ENCODE measurements at places on chromosomes 4 and X. TPM values are rescaled to one million over a fixed set of nuclear protein-coding genes. Genes with fewer than 3 reads are reported as not detected.

The SYTL4 gene
- total RNA-seq, result 3.0 TPM

The TLR2 gene
- total RNA-seq, result 0.32 TPM

The TNMD gene
- total RNA-seq, result not detected

The UGT2B11 gene
- total RNA-seq, result not detected

The ADRA2C gene
- total RNA-seq, result 0.65 TPM

The GIMD1 gene
- not detected for total RNA-seq

The HERC5 gene
- 1.3 TPM for total RNA-seq

The GEMIN8 gene
- 28.2 TPM for total RNA-seq

The SLC26A1 gene
- total RNA-seq, result 0.26 TPM

The CT45A5 gene
- not detected for total RNA-seq

The UGT2B15 gene
- not detected for total RNA-seq

The SRPX gene
- total RNA-seq, result 7.2 TPM

The TBC1D14 gene
- total RNA-seq, result 37.2 TPM

The CTAG1B gene
- not detected for total RNA-seq

The SMARCA1 gene
- 79.2 TPM for total RNA-seq

The KLHL2 gene
- 10.8 TPM for total RNA-seq

The ARHGAP24 gene
- 19.8 TPM for total RNA-seq

The HSPA4L gene
- total RNA-seq, result 6.5 TPM

The PCSK1N gene
- 0.32 TPM for total RNA-seq

The GPR34 gene
- not detected for total RNA-seq

The SHISA3 gene
- total RNA-seq, result 3.6 TPM

The ZFX gene
- 111 TPM for total RNA-seq

The FHDC1 gene
- 0.91 TPM for total RNA-seq

The STATH gene
- total RNA-seq, result not detected

The NXF2B gene
- not detected for total RNA-seq

The APELA gene
- not detected for total RNA-seq

The MAGEB18 gene
- not detected for total RNA-seq

The FGG gene
- total RNA-seq, result 0.22 TPM

The TMEM47 gene
- 137 TPM for total RNA-seq

The CITED1 gene
- total RNA-seq, result not detected

The EGF gene
- total RNA-seq, result 2.5 TPM
